ACHN (cell line): ENCODE measurements at places on chromosomes 1 and 21.
A peak's percentile ranks its signal among the peaks of the same experiment; 100 is the strongest.

GRCh38 chr1:7117399-7118281 is 332.4 kb downstream of the CAMTA1 start:
- DNase-seq = peak; percentile 87

DNA sequence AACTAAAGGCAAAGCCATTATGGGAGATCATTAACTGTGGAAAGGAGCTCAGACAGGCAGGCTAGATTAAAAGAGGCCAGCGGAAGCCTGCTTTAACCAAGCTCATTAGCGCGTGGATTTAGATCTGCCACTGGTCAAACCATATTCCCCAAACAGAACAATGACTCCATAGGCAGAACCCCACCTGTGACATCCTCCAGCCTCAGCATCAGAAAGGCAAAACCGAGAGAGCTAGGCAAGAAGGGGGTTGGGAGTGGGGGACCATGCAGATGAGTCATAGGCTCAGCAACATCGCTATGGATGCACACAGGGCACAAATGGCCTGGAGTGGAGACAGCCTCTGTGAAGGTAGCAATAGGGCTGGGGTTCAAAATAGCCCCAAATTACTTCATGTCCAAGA is 20.6 kb downstream of the MKNK1 start:
- DNase-seq = no peak

DNA sequence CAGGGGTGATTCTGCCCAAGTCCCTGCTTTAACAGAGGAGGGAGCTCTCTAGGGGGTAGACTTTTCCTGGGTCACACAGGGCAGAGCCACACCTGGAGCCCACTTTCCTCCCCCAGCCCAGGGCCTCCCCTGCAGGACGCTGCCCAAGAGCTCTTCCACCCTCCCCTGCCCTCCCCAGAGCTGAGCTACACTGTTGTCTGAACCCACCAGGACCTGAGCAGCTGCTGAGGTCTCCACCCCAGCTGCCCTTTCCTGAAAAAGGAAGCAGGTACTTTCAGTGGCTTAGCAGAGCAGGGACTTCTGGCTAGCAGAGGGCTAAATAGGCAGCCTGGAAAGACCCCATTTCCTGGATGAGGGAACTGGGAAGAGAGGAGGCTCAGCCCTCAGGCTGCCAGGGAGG is 169.3 kb upstream of the ETV3 start:
- no peak for DNase-seq

DNA sequence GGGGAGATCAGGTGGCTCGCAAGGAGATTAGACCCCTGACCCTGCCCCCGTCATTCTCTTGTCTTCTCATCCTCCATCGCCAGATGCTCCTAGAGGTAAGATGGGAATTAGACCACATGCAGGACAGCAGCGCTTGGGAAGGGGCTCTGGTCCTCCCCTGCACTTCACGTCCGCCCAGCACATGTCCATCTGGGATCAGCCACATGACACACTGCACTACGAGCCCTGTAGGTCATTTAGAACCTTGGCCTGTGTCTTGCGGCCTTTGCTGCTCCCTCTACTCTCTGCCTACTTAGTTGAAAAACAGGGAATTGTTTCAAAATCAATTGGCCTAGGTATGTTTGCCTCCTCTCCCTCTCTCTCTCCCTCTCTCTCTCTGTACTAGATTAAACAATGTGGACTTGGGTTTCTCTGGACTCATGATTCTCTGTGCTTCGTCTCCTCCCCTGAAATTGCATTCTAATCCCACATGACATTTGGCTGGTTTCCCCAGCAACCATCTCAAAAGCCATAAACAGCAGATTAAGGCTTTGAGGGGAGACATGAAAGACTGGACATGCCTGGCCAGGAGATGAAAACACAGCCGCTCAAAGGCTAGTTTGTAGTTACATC is 3.8 kb upstream of the NCMAP start:
- DNase-seq = no peak

GRCh38 chr1:27148591-27148990 is 6.3 kb downstream of the SLC9A1 start:
- DNase-seq = no peak

GRCh38 chr21:14308234-14308633 is 74.7 kb downstream of the HSPA13 start:
- DNase-seq = no peak

- no peak for DNase-seq
Measured at GRCh38 chr1:60488847-60489246, 415.3 kb upstream of the C1orf87 start.

- no peak for DNase-seq
Measured at GRCh38 chr1:218967254-218967653, 206.4 kb upstream of the LYPLAL1 start.

- DNase-seq = no peak
Measured at GRCh38 chr1:34779962-34780361, 1.1 kb upstream of the GJB3 start.

- no peak for DNase-seq
Measured at GRCh38 chr1:3706651-3707297, 45.5 kb upstream of the CCDC27 start.

- DNase-seq = no peak
Measured at GRCh38 chr1:22239378-22239777, 96.5 kb upstream of the WNT4 start.

- DNase-seq = no peak
Measured at GRCh38 chr1:227372726-227373130, 54.4 kb upstream of the CDC42BPA start.

GRCh38 chr1:89311757-89312156 is 39.1 kb upstream of the GBP5 start:
- no peak for DNase-seq

GRCh38 chr1:233012021-233012420 is 61.6 kb downstream of the NTPCR start:
- DNase-seq = no peak

DNA sequence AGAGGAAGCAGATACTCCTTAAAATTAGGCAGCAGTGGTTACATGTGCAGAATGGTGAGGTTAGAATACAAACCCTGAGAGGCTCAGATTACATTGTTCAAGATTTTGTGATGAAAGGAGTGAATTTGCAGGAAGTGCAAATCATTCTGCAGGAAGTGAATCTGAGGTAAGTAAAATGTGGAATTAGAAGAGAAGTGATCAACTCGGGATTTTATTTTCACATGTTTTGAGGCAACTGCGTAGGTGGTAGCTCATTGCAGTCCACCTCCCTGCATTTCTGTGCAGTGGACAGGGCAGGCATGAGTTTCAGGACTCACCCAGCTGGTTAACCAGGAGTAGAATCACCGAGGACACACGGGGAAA is 2.1 kb upstream of the PLA2G2C start:
- DNase-seq = no peak

GRCh38 chr1:110524311-110525248 is 5.6 kb upstream of the KCNA10 start:
- DNase-seq = peak; percentile 45

GRCh38 chr1:100443811-100444571 is 91.7 kb downstream of the CDC14A start:
- no peak for DNase-seq

DNA sequence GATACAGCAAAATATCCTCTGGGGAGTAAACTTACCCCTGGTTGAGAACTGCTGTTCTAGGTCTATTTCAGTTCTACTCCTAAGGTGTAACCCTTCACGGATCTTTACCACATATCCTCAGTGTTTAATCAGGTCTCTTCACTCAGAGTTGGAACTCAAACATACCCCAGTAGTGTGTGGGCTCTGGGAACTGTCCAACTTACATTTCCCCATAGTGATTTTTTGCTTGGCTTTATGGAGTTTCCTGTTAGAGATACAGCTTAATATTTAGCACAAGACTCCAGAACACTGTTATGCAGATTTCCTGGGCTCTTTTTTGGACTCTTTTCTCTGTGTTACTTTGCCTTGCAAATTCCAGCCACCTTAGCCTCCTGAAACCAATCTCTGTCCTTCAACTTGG is 26.7 kb upstream of the LIN9 start:
- no peak for DNase-seq

GRCh38 chr21:40714536-40714935 is 132.4 kb downstream of the DSCAM start:
- no peak for DNase-seq

GRCh38 chr21:39336457-39337008 is 12.4 kb downstream of the HMGN1 start:
- DNase-seq = no peak

DNA sequence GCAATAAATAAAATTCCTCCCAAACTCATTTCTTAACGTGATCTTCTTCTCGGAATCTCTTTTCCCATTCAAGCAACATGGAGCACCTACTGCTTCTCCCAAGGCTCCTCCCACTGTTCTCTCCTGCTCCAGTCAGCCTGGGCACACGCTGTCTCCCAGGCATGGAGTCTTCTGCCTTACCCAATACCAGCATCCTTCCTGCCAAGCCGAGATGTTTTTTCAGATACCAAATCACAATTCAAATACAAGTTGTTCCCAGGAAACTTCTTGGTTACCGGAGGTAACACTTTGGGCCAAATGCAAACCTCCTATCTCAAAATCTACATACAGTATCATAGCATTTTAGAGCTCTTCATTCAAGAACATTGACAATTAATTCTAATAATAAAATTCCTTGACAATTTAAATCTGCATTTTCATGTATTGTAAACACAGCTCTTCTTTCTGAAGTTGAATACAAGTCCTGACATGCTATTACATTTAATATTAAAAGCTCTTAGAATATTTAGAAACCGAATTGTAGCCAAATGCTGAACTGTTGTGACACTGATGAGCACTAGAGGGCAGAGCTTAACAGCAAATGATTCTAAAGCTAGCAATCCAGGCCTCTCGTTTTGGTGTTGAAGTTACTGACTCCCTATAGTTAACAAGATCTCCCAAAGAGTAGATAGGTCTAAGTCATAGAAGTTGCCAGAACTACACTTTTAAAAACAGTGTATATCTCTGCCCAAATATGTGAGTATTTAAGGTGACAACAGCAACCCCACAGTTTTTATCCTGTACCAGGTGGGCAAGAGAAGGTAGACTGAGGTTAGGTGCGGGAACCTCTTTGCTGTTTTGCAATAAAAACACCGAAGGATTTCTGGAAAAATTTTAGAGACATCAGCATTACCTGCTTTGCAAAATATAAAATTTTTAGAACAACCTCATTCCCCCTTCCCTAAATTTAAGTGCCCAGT is 52.3 kb downstream of the BCAR3 start:
- DNase-seq = peak; percentile 69

GRCh38 chr1:212630158-212630900 is 21.8 kb downstream of the ATF3 start:
- DNase-seq = peak; percentile 65

DNA sequence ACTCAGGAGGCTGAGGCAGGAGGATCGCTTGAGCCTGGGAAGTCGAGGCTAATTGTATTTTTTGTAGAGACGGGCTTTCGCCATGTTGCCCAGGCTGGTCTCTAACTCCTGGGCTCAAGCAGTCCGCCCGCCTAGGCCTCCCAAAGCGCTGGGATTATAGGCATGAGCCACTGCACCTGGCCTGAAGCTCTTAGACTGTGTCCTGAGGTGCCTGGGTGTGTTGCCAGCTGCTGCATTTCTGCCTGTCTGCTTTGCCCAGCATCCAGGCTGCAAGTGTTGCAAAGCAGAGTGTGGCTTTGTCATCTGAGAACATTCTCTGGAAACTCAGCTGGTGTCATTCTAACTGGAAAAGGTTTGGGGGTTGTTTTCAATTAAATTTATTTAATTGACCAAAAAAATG is 105.0 kb downstream of the HUNK start:
- no peak for DNase-seq

- DNase-seq = no peak
Measured at GRCh38 chr21:29194342-29194741, 63.9 kb downstream of the MAP3K7CL start.

DNA sequence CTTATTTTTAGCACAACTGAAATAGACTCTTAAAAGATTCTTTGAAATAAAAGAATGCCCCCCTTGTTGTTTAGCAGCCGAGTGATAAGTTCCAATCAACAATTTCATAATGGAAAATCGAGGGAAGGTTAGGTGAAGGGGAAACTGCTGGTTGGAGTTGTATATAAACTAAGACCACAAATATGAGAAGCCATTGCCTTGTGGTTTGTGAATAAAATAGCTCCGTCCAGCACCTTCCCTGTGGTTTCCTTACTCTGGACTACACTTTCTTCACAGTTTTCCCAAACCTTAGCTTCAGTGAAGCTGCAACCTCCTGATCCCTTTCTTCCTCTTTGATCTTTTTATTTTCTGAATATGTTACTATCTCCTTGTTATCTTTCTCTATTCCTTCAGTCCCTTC is 6.7 kb upstream of the RAB3GAP2 start:
- no peak for DNase-seq

DNA sequence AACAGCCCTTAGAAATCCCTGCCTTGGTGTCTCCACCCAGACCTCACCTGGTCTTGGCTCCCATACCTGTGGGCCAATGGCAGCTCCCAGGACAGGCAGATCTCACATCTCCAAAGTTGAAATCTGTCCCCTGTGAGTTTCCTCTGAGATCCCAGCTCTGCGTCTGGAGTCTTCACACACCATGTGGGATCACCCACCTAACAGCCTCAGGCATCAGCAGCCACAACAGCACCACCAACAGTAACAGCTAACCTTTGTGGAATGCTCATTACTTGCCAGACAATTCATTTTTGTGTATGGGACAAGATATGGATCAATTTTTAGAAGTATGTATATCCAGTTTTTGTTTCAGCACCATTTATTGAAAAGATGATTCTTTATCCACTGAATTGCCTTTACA is 523.2 kb downstream of the MATN1 start:
- no peak for DNase-seq

DNA sequence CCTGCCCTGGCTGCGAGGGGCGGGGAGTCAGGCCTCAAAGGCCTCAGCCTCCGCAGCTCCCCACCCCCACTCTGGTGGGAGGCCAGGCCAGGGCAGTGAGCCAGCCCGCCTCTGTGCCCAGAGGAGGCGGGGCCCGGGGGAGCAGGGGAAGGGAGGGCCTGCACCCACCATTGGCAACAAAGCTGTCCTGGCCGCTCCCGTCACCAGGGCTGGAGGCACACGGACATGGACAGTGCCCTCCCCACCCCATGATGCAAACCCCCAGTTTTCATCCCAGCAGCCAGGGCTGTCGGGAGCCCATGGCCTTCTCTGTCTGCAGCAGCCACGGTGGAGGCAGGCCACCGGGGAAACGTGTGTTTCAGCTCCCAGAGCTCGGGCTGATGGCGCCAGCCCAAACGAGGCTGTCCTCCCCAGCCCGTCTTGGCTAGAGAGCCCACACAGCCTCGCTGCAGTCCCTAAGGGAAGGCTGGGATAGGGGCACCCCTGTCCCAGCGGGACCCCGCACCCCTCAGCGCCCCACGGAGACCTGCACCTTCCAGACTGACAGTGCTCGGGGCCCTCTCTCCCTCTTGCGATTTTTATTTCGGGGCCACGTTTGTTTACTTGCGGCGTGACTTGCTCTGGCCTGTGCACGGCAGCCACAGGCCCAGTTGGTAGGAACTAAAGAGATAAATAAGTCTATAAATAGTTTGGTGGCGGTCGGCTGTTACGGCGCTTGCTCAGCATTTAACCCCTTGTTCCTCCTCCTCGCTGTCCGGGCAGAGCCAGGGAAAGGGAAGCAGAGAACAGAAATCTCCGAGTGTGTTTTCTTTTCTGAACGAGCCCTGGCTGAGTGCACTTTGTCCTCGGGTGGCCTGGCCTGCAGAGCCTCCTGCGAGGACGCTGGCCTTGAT is 101.8 kb downstream of the PRDM16 start:
- DNase-seq = no peak

GRCh38 chr21:45440736-45441350 is 35.9 kb downstream of the COL18A1 start:
- no peak for DNase-seq

- no peak for DNase-seq
Measured at GRCh38 chr21:42262831-42263231, 43.9 kb downstream of the ABCG1 start.

- DNase-seq = peak; percentile 14
Measured at GRCh38 chr1:109895720-109896504, 14.7 kb upstream of the CSF1 start.
